ENCODE measurements at places on chromosomes 12 and 14.

DNA sequence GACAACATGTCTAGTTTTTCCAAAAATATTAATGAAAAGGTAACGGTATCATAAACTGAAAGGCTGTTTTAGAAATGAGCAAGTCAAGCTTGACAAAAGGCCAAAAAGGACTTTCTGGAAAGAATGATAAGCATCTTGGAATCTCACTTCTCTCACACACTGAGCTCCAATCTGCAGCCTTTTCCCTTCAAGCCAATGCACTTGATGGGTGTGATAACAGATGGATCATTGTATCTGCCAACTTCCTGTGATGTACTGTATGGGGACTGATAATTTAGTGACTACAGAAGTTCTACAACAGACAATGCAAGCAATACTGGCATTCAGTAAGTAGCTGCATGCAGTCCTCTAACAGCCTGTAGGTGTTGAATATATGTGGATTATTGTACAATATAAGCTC lies 147.1 kb downstream of the MED13L start:
- DNase-seq: no peak

- DNase-seq: no peak
Measured at GRCh38 chr14:42185718-42186117, 579.0 kb downstream of the LRFN5 start.

DNA sequence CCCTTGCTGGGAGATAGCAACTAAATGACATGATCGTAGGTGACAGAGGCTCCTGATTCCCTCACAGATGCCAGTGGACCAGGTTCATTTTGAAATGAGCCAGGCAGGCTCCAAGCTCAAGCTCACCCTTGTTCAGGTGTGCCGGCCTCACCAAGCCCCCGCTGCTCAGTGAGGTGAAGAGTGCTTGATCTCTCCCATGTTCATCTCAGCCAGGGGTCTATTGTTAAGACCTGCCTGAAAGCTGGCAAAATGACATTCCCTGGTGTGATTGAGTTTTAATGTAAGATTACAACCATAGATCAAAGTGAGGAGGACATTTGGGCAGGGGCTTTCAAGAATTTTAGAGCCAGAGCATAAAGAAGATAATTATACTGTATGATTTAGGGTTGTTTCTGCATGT lies 497.9 kb downstream of the EGLN3 start:
- no peak for DNase-seq

DNA sequence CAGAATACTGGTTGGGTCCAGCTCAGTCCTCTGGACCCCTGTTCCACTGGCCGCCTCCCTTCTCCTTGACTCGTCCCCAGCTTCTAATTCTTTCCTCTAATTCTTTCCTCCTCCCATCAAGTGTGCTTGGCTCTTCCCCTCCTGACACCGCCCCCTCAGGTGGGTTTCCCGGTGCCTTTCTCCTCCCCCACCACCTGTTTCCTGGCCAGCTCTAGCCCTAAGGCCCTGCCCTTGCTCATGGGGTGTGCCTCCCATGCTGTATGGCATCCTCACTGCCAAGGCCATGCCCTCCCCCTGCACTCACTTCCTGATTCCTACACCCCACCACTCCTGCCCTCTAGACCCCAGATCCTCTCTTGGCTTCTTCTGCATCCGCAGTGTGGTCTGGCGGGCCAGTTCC lies 12.1 kb upstream of the EML1 start:
- no peak for DNase-seq
